Progenitor cell of endocrine pancreas (in vitro differentiated cells): ENCODE measurements at places on chromosomes 11 and 22.

- no peak for DNase-seq
Measured at GRCh38 chr22:43272301-43272700, 70.9 kb downstream of the SCUBE1 start.

GRCh38 chr22:25848954-25849353 is 107.0 kb downstream of the MYO18B start:
- DNase-seq, result no peak

DNA sequence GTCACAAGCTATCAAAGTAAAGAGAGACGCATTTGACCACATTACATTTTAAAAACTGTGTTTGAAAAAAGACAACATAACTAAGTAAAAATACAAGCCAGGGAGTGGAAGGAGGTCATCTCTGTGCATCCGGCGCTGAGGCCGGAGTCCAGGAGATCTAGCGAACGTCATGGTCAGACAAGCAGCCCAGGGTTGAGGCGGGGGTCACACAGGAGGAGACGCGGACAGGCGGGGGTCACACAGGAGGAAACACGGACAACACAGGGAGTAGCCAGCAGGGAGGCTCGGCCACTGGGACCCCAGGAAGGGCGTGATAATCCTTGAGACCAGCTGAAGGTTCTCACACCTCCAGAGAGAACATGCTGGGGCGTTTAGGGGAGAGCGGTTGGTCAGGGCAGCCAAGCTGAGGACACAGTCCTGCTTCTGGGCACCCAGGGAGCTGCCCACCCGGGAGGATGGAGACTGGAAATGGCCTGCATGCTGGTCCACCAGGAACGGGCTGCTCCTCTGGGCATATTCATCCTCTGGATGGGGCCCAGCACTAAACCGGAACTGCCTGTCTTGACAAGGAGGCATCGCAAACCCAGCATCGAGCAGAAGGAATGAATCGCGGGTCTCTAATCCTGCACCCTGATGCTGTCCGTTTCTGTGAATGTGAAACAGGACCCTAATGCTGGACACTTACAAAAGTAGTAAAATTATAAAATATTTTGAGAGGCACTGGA is 40.9 kb upstream of the MUC5AC start:
- no peak for DNase-seq

GRCh38 chr11:47506795-47507562 is 46.0 kb downstream of the CELF1 start:
- no peak for DNase-seq
